ENCODE measurements at places on chromosomes 2 and 18.
A peak's percentile ranks its signal among the peaks of the same experiment; 100 is the strongest.

GRCh38 chr2:199739413-199740110 is 111.4 kb downstream of the FTCDNL1 start:
- peak; percentile 62 for DNase-seq

- DNase-seq = no peak
These were observed 26.4 kb downstream of the MARCHF7 start for GRCh38 chr2:159738509-159739390.

- DNase-seq = no peak
These were observed 158.3 kb downstream of the LDLRAD4 start for GRCh38 chr18:13376841-13377351.

GRCh38 chr18:55136258-55136657 is 177.0 kb upstream of the CCDC68 start:
- no peak for DNase-seq

GRCh38 chr2:151817929-151818328 is 10.3 kb downstream of the ARL5A start:
- no peak for DNase-seq

GRCh38 chr2:105778080-105778607 is 33.4 kb downstream of the NCK2 start:
- no peak for DNase-seq

- peak; percentile 55 for DNase-seq
These were observed 879 bp upstream of the EPAS1 start for GRCh38 chr2:46296216-46296839.

- DNase-seq = peak; percentile 63
These were observed 61.4 kb downstream of the SOS1 start for GRCh38 chr2:39059366-39059952.

DNA sequence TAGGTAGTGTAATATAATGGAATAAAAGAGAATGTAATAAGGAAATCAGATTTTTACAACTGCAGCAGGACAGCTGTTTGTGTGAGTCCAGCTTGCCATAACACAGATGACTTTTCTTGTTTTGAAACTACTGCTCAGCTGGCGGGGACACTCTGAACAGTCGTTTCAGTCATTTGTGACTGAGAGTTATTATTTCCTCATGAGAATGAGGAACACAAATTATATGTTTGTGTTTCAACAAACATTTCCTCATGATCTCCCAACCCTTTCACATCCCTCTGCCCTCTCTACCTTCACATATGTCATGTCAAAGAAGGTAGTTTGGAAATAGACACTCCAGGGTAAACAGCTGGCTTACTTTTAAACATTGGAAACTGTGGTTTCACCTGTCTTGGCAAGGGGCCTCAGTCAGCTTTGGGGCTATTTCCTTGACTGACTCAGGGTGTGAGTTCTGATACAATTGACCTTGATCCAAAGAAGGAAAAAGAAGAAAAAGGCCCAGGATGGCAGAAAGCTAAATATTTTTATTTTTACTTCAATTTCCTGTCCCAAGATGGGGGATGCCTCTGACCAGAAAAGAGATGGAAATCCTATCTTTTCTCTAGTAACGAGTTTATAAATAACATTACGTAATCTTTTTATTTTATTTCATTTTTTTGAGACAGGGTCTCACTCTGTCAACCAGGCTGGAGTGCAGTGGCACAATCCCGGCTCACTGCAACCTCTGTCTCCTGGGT is 593 bp downstream of the SP140L start:
- DNase-seq = peak; percentile 32

DNA sequence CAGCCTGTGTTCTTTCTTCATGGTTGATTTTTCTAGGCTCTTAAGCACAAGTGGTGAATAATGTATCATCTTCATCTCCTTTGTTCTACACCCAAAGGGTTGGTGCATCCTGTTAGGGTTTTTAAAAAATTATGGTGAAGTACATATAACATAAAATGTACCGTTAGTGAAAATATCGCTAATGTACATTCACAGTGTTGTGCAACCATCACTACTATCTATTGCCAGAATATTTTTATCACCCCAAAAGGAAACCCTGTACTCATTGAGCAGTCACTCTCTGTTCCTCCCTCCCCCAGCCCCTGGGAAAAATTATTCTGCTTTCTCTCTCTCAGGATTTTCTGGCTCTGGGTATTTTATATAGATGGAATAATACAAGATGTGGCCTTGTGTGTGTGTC is 98.5 kb downstream of the PRKCE start:
- no peak for DNase-seq

DNA sequence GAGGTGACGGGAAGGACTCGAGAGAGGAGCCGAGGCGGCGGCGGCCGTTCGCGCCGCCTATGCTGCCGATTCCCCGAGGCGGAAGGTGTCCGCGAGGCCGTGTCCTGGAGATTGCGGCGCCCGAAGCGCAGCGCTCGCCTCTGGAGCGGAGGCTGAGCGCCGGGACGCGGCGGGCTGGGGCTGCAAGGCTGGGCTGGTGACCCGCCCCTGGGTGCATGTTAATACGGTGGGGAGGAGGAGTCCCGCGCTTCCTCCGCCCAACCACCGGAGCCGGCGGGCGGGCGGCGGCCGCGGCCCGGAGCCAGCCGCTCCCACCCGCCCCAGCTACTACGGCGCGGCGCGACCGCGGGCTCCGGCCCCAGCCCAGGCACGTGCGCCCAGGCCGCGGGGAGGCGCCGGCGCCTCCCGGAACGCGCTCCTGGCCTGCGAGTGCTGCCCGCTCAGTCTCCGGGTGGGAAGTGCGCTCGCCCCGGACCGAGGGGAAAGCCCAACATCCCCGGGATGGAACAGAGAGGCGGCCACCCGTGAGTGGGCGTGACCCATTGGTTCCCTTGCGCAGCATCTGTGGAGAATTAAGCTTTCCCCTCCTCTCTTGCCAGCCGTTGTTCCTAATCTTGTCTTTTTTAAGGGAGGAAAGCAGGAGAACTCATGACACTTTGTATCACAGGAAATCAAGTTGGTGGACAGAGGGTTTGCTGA is at the start of gene DLGAP1:
Gene DLGAP1 (minus strand): TSS at position 195 of the 699 bp plus-strand sequence.
- peak; percentile 37 for DNase-seq

DNA sequence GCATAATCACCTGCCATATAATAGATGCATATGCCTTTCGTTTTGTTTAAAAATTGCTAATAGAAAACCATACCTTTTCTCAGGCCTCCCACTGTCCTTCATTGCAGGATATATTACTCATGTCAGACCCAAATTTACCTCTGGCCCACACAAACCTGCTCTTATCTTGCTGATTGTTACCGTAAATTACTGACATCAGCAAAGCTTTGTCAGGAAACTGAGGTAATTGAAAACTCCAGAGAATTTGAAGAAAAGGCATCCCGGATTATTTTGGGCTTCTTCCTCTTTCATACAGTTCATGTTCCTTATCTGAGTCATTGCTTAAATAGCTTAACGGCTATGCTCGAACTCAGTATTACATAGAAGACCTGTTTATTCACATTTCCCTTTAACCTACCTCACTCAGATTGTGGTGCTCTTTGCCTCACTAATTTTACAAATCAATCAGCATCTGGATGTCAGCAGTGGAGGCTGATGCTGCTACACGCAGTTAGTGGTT is 145.7 kb downstream of the ZEB2 start:
- no peak for DNase-seq

GRCh38 chr2:102698369-102699111 is 63.3 kb upstream of the TMEM182 start:
- peak; percentile 14 for DNase-seq

DNA sequence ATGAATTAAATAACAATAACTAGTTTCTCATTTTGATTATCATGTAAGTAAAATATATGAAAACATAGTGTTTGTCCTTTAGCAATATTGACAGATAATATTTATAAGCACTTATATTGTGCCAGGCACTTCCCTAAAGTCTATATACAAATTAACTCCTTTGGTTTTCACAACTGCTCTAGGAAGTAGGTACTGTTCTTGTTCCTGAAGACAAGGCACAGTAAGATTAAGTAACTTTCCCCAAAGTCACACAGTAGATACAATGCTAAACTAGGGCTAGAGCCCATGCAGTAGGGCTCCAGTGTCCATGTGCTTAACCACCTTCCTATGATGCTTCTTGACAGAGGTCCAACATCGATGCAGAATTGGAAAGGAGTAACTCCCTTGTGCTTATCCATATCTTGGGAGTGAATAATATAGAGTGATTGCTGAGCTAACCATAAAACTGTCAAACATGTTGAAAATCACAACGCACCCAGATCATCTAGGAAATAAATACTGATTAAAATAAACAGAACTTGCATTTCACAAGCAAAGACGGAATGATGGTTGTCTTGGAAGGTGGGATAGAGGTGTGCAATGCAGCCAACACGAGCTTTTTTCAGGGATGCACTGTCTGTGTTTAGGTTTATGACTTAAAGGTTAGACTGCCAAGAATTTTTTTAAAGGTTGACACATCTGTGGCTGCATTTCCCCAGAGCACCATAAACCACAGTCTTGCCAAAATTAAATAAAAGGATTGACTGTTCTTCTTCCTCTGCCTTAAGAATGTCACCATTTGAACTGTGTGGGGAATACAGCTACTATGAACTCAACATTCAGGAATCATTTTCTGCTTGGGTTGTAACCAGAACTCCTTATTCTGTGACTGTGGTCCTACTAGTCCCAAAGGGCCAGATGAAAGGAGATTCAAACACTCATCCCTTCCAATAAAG is 80.8 kb downstream of the ANKRD44 start:
- no peak for DNase-seq

DNA sequence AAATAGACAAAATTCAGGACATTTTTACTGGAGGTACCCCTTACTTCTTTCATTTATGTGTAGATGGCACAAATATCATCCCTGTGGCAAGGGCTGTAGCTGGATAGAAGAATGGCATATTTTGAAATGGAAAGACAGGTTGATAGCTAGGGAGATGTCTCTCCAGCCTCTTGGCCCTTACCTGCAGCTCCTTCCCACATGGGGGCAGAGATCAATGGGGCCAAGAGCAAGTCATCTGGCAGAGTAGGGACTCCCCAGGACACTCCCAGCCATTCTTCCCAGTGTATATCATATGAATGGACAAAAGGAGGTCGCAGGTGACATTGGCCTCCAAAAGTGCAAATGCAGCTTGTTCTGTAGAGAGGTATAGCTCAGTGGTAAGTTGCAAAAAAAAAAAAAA is 192.2 kb upstream of the ATP5MC3 start:
- DNase-seq = no peak

DNA sequence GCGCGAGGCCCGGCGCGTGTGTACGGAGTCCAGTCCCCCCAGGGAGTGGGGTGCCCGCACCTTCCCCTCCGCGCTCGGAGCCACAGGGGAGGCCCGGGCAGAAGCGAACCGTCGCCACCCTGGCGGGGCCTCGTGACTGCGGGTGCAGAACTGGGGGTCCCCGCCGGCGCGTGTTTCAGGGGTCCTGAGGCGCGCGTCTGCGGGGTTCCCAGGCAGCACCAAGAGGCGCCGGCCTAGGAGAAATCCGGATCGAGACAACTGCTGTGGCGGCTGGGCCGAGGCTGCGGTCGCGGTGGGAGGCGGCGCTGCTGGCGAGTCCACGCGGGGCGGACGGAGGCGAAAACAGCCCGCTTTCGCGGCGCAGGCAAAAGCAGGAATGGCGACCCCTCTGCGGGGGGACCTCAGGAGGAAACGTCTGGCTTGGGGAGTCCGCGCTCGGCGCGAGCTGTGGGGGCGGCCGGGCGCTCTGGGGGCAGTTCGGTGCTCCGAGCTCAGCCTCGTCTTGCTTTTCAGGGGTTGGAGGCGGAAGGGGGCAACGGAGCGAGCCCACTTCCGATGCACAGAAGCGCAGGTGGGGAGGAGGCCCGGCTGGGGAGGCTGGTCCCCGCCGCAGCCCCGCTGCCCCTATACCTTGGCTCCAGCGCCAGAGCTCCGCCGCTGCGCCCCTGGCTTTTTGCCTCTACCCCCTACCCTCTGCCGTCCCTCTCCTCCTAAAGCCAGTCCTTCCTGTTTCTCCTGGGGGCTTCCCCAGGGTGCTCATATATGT is 81.5 kb upstream of the LDLRAD4 start:
- peak; percentile 23 for DNase-seq

DNA sequence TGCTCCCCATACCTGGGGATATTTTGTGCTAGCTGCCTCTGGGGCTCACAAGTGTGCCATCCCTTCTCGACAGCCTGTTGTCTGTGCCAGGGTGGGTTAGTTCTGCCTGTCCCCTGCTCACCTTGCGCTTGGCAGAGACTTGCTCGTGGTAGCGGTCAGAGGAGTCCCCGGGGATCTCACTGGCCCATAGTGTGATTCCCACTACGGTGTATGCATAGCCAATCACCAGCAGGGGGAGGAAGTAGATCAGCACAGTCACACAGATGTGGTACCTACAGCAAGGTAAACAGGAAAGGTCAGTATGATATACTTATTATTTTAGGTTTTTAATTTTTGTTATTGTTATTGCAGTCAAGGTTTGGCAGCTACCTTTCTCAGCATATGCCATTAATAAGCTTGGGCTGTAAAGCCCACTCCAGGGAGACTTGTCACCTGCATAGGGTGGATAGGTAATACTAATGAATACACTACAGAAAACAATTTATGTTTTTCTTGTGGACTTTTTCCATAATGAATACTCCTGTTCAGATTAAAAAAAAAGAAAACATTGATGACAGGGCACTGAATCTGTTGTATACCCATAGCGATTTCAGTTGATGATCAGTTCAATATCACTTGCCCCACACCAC is 95.2 kb downstream of the POLE4 start:
- DNase-seq = peak; percentile 61

DNA sequence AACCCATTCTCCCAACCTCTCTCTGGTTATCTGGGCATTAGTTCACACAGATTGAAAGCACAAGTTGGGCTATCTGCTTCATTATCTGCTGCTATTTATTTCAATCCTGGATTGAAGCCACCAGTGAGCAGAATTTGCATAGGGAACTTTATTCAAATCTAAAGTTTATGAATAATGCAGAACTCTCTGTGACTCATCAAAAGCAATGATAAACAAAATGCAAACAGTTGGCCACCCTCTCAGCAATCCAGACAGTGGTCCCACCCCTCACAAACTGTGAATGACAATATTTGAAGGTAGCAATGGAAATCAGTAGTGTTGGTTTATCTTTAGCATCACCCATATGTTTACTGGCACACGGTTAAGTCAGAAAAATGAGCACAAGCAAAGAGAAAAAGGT is 106.8 kb upstream of the TMEM178A start:
- no peak for DNase-seq

- DNase-seq = no peak
These were observed 307.6 kb downstream of the RIT2 start for GRCh38 chr18:42807887-42808286.

DNA sequence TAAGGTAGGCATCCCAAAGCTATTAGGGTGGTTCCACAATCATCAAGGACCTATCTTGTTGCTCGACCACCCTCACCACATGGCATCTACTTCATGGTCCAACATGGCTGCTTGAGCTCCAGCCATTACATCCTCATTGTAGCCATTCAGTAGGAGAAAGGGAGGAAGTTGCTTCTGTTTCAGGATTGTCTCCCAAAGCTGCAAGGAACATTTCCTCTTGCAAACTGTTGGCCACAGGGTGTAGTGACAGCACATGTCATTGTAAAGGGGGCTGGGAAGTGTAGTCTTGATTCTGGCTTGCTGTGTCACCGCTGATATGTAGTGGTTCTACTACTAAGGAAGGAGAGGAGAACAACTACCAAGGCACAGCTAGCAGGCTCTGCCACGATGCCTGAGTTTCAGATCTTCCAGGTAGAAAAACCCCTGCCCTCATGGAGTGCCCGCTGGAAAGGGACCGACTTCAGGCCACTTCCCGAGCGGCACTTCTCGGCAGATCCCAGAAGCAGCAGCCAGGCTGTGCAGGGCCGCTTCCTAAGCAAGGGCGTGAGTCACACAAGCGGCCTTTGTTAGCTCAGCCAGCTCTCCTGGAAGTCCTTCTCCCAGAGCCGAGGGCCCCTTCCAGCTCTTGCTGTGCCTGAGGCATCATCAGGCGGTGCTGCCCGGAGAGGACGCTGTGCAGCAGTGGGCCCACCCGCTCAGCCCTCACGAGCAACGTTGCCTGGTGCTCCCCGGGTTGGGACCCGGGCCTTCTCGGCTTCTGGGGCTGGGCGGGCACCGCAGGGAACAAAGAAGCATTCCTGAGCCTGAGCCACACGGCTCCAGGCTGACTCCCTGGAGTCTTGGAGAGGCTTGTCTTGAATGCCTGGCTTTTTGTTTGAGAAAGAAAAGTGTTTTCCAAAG is 58.2 kb downstream of the HS6ST1 start:
- no peak for DNase-seq
